Kidney (tissue), 22 donors: ENCODE measurements at places on chromosomes 4 and X. TPM values are rescaled to one million over a fixed set of nuclear protein-coding genes. Genes with fewer than 3 reads are reported as not detected.

DNA sequence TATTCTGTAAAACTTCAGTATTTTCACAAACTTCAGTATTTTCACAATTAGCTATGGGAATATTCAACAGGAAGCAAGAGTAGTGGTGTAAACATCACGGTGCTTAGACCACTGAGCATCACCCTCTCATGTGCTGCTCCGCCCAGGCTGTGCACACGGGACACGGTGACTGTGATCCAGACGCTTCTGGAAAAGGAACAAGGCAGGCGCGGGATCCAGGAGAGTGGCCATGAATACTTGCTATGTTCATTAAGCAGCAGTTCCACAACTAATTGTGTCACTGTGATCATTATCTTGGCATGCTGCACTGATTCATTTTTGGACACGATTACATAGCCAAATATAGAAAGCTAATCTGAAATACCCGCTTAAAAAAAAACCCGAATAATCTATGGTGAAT, 19.6 kb upstream of the FAT1 start:
- H3K27me3 ChIP-seq, result no peaks in the 10 kb centered on the region
- no peaks in the 10 kb centered on the region for H3K4me1 ChIP-seq
- DNase-seq, result no peak

- DNase-seq, result peak; percentile 29
- no peaks in the 10 kb centered on the region for H3K4me1 ChIP-seq
- H3K36me3 ChIP-seq, result no peaks in the 10 kb centered on the region
- H3K27ac ChIP-seq, result peak overlapping the region; percentile 9
- H3K27me3 ChIP-seq, result peaks cover 4% of the 10 kb centered on the region
- no peak overlapping the region for H3K4me3 ChIP-seq
Measured at GRCh38 chrX:1464041-1464970, 11.6 kb upstream of the ASMTL start.

- no peak overlapping the region for H3K27ac ChIP-seq
- no peak for DNase-seq
- no peak overlapping the region for H3K4me3 ChIP-seq
- no peaks in the 10 kb centered on the region for H3K4me1 ChIP-seq
Measured at GRCh38 chrX:105314458-105314857, 94.0 kb upstream of the TEX13A start.

The RTL5 gene
- 6.9 TPM for total RNA-seq

The ART3 gene
- not detected for total RNA-seq
